Activated CD4-positive, alpha-beta T cell treated with anti-CD3 and anti-CD28 coated beads for 1 hour (primary cell): ENCODE measurements at places on chromosomes 12 and 14.
A peak's percentile ranks its signal among the peaks of the same experiment; 100 is the strongest.

DNA sequence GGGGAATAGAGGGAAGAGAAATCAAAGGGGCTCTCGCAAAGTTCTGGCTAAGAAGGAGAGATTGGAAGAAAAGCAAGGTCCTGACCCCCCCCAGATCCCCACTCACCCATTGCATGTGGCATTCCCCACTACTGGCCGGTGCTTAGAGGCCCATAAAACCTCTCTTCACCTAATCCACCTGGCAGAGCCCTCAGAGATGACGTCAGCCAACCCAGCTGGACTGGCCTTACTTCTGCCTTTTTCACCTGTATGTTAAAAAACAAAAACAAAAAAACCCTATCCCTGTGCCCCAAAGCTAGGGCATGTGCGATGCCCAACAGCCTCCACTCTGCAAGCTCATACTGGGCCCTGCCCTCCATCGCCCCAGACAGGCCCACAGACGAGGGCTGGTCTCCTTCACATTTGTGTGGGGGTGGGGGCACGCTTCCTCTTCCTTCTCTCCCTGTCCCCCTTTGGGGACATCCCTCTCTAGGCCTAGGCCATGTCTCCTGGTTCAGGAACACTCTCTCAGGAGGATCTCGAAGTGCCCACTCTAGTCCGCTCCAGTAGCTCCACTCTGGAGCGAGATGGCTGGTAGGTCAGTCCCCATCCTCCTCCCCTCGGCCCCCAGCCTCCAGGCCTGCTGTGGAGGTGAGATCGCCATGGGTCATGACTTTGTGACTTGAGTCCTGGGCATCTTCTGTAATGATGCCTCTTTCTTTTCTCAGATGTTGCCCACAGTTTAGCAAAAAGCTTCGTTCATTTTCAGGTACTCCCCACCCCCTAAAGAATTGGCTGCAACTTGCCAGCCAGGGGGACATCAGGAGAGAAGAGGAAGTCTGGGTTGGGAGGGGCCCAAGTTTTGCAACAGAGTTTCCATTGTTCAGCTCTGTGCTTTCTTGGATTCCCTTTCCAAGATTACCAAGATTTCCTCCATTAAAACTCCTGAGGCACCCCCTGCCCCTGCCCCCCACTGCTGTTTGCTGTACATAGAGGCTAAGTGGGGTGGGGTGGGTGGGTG is 37.0 kb downstream of the FIGNL2 start:
- DNase-seq = no peak

DNA sequence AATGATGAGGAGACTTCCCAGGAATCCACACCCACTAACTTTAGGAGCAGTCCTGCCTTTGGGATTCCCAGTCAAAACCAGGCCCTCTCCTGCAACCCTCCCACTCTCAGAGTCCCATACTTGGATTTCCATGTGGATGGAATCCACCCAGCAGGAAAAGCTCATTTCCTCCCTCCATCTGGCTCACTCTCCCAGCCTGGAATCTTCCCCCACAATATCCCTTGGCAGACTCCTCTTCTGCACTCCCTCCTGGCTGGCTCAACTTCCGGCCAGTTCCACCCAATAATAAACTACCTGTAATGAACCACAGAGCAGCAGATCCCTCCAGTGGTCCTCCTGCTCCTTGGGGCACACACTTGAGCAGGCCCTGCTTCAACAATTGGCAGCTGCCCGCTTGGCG is 102.8 kb upstream of the EGLN3 start:
- DNase-seq = no peak

DNA sequence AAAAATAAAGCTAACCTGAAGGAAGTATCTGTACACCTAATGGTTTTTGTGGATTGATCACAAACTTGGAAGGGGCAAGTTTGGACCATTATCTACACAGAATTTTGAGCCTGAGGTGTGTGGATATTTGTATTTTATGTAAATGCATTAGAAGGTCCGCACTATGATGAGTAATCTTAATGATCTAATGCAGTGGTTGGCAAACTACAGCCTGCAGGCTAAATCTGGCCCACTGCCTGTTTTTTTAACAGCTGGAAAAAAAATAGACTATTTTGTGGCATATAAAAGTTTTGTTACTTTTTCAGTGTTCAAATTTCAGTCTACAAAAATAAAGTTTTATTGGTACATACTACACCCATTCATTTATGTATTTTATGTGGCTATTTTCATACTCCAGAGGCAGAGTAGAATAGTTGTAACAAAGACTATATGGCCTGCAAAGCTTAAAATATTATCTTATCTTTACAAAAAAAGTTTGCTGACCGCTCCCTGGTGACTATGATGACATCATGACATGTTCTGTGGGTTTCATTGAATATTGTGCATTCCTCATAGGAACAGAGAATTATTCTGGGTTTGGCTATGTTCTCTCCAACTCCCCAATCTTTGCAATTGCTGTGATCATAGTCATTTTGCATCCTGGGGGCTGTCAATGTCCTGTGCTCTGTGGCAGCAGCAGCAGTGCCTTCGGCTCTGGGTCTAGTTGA is 962.6 kb upstream of the FBXO33 start:
- DNase-seq = no peak

DNA sequence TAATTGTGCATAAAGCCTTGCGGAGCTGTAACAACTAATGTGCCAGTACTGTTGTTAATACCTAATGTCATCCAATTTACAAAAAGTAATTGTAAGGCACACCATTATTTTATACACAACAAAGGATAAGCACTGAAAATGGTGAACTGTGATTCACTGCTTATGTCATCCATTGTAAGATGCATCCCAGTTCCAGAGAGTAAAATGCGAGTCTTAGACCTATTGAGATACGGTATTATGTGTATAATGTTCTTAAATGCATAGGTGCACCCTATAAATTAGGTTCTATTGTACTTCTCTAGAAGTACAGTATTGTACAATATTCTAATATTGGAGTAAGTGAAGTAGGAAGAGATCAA is 406 bp downstream of the PARP2 start:
- DNase-seq = no peak

DNA sequence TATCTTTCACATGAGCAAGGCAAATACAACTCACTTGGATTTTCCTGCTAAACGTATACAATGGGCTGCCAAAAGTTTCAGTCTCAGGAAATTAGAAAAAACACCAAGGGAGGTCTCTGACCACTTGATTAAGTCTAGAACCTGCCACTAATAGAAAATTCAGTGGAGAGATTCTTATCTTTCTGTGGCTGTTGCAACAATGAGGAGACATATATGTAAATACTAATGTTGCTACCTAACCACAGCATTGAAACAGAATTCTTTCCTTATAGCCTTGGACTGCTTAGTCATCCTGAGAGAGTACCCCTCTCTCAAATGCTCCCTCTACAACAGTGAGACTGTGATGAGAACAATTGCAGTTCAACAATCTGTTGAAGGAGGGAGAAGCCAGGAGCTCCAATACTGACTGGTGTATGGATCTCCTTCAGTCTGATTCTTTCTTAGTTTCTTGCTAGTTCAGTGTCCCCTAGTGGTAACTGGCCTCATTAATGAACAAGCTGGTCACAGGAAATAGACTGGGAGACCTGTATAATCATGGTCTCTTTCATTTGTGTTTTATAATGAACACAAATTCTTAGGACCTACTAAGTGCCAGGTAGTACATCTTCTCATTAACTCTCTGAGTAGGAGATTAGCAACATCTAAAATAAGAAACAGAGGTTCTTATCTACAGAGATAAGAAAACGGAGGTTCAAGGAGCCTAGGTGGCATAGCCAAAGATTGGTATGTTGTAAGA is 164.5 kb downstream of the SLC38A4 start:
- no peak for DNase-seq

DNA sequence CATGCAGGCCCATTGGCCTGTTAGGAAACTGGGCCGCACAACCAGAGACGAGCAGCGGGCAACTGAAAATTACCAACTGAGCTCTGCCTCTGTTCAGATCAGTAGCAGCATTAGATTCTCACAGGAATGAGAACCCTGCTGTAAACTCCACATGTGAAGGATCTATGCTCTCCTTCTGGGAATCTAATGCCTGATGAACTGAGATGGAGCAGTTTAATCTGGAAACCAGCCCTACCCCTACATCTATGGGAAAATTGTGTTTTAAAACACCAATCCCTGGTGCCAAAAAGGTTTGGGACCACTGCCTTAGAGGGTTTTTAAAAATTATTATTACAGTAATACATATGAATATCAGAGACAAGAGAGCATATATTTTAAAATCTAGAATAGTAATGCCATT is 1144.5 kb downstream of the FSCB start:
- DNase-seq = no peak

GRCh38 chr14:50605766-50606165 is 45.8 kb downstream of the ATL1 start:
- no peak for DNase-seq

- no peak for DNase-seq
Observed at GRCh38 chr12:39946361-39947280, 159.3 kb downstream of the SLC2A13 start.

DNA sequence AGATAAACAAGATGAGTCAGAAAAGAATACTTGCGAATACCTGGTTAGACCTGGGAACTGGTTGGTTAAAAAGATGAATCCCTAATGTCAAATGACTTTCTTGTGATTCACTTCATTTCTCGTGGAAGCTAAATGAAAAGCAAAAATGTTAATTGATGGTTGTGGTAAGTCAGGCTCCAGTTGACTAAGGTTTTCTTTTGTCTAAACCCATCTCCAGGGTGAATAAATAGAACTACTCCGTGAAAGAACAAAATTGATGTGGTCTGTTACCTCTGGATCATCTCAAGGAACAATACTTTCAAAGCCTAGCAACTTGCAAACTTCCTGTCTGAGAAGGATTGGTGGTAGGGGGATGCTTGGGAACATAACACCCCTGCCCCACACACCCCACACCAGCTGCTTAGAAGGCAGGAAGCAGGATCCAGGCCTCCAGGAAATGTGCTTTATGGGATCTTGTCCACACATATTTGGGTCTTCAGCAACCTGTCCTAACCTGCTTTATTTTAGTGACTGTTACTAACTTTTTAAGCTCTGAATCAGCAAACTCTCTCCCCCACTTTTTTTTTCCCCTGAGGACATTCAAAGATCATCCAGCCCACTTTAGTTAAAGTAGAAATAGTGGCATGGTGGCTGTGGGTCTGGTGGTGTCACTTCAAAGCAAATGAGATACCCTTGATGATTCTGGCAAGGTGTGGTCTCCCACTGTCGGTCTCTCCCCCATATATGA is 60.4 kb upstream of the PTHLH start:
- DNase-seq = no peak

DNA sequence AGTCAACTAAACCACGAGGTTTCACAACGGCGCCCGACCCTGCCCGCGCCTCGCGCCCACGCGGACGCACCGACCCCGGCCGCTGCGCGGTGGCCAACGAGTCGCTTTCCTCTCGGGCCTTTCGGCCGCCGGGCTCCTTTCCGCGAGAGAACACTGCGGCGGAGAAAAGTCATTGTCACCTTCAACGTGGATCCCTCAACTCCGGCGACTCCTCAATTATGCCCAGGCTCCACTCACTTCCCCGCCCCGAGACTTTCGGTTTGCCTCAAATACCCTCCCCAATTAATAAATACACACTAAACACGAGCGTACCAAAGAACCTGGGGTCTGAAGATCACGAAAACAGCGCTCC is 450 bp downstream of the SINHCAF start:
- DNase-seq = peak; percentile 10

- DNase-seq = no peak
Observed at GRCh38 chr12:13362260-13362841, 165.8 kb downstream of the EMP1 start.

- DNase-seq = no peak
Observed at GRCh38 chr14:22420598-22421186, 168.3 kb downstream of the DAD1 start.

DNA sequence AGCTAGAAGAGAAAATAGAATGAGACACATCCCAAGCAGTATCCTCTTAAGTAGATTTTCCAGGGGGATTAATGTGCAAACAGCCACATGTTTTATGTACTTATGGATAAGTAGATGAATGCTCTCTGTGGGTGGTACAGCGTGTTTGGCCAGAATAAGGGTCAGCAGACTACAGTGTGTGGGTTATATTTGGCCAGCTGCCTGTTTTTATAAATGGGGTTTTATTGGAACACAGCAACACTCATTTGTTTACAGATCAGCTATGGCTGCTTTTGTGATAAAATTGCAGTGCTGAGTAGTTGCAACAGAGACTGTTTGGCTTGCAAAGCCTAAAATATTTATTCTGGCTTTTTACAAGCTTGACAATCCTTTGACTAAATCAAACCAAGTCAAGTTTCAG is 780.2 kb upstream of the SEL1L start:
- no peak for DNase-seq

- no peak for DNase-seq
Observed at GRCh38 chr12:24530689-24531088, 418.2 kb downstream of the BCAT1 start.

GRCh38 chr14:52286661-52287649 is 19.5 kb downstream of the PTGDR start:
- DNase-seq = no peak

DNA sequence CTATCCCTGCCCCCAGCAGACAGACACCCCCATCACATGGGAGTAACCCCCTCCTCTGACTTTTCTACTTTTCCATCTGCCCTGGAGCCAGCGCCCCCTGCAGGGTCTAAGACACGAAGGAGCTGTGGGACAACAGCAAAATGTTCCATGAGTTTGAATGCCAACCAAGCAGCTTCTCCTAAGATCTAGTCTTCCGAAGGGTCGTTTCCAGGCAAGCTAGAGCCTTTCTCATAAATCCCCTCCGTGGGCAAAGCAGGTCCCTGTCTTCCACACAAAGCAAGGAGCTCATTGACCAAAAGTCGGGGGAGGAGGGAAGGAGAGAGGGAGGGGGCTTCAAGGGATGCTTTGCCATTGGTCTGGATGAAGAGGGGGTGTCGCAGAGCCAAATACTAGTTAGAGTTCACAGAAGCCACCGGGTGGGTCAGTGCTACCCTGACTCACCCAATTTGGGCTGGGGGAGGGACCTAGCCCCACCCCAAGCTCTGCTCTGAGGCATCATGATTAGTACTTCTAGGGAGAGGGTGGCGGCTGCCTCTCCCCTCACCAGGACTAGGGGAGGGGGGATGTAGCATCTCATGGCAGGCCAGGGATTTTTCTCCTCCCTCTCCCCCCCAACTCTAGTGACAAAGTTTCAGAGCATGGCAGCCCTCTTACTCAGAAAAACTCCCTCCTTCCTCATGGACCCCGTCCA is 1.6 kb downstream of the MSI1 start:
- no peak for DNase-seq

- DNase-seq = no peak
Observed at GRCh38 chr12:109738878-109739665, 25.4 kb downstream of the FAM222A start.

- no peak for DNase-seq
Observed at GRCh38 chr12:19373586-19373985, 65.7 kb upstream of the AEBP2 start.

- no peak for DNase-seq
Observed at GRCh38 chr12:6462234-6462995, 8.1 kb downstream of the VAMP1 start.

DNA sequence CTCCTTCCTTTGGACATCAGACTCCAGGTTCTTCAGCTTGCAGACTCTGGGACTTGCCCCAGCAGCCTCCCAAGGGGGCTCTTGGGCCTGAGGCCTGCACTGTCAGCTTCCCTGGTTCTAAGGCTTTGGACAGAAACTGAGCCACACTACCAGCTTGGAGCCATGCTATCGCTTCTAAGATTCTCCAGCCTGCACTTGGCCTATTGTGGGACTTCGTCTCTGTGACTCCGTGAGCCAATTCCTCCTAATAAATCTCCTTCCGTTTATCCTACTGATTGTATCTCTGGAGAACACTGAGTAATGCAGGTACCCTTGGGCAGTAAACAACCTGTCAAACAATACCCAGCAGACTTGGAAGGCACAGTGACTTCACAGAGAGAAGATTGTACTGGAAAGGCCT is 24.9 kb upstream of the RHOJ start:
- DNase-seq = no peak
